CD4-positive, alpha-beta T cell treated with Interleukin-12 subunit alpha and Interleukin-12 subunit beta, for 1 hour (primary cell): ENCODE measurements at places on chromosomes 2 and 18.
A peak's percentile ranks its signal among the peaks of the same experiment; 100 is the strongest.

DNA sequence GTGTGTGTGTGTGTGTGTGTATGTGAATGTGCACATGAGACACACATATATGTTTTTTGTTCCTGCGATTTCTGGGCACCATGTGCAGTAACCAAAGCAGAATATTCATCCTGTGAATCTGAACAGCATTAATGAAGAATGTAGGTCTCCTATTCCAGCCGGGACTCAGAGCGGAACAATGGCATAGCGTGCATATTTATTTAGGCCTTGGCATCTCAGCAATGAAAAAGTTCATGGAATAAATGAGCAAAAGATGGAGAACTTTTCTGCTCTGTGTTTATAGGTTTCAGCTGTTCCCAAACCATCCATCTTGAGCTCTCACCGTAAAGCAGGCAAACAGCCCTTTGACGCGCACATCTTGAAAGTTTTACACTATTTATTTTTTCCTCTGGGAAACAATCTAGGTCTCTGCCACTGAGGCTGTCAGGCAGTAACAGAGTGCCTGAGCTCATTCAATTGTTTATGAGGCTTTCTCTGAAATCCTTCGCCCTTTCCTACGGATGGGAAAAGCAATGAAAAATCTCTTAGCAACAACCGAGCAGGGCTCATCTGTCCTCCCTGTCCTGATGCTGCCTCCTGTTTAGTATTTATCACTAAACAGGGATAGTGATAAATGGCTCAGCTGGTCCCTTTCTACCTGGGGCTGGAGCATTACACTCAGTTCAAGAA lies 146.2 kb upstream of the MSH6 start:
- no peak for DNase-seq

DNA sequence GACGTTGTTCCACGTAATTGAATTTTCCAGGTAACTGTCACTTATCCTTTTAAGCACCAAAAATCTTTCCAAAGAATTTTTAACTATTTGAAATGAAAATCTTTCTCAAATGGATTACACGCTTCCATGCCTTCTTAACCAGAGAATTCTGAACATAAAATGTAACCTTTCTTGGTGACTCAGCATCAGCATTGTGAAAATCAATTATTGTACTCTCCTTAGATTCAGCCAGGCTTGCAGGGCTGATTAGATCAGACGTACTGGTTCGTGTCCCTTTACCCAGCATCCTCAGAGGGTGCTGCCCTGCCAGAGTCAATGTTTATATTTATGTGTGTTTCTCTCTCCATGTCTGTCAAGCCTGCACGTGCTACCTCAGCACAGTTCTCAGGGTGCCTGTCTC lies 623.9 kb downstream of the CNTNAP5 start:
- DNase-seq = no peak

- no peak for DNase-seq
These were observed 428.8 kb upstream of the LYPD1 start for GRCh38 chr2:133098787-133099186.

- no peak for DNase-seq
These were observed 7.3 kb upstream of the CHN1 start for GRCh38 chr2:175012516-175012915.

- no peak for DNase-seq
These were observed 493.0 kb upstream of the ACVR2A start for GRCh38 chr2:147351784-147352183.

- peak; percentile 11 for DNase-seq
These were observed 102.2 kb upstream of the MSH2 start for GRCh38 chr2:47300609-47301276.

- no peak for DNase-seq
These were observed 15.9 kb downstream of the MDH1 start for GRCh38 chr2:63604666-63605065.
